ENCODE measurements at places on chromosomes 6 and 20. TPM values are rescaled to one million over a fixed set of nuclear protein-coding genes. Genes with fewer than 3 reads are reported as not detected.

Gene RCAN2
- total RNA-seq: 8.0 TPM

Gene ANGPT4
- total RNA-seq: not detected

Gene SSTR4
- not detected for total RNA-seq

Gene MICA
- total RNA-seq: 12.7 TPM

Gene XKR7
- not detected for total RNA-seq

Gene CRISP3
- total RNA-seq: not detected

Gene LPIN3
- 3.4 TPM for total RNA-seq

Gene ARG1
- total RNA-seq: not detected

Gene KCNK5
- total RNA-seq: under 0.01 TPM

All from fibroblast of the aortic adventitia (primary cell).